Putamen (tissue), 1 donor: ENCODE measurements at places on chromosomes 7 and 10.

- no peak for DNase-seq
Observed at GRCh38 chr7:65983965-65984658, 2.1 kb upstream of the GUSB start.

DNA sequence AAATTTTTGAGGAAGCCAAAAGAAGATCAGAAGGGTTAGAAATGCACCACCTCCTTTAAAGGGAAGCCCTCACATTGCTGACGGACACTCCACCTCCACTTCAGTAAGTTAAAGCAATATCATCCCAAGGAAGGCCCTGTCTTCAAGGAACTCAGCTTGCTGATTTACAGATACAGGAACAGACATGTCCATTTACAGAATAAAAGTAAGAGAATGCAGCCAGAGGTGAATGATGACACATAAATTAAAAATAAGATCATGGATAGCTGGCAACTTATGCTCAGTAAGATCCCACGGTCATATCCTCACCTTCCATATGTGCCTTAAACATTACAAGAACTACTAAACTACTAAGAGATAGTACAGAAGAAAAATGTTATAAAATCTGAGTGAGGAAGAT is 20.4 kb downstream of the GRB10 start:
- no peak for DNase-seq

- DNase-seq, result no peak
Observed at GRCh38 chr7:138814816-138815332, 16.9 kb upstream of the ATP6V0A4 start.

- DNase-seq, result no peak
Observed at GRCh38 chr10:110273474-110273873, 31.2 kb downstream of the SMNDC1 start.

GRCh38 chr7:18890134-18890533 is 227.3 kb downstream of the TWIST1 start:
- no peak for DNase-seq

DNA sequence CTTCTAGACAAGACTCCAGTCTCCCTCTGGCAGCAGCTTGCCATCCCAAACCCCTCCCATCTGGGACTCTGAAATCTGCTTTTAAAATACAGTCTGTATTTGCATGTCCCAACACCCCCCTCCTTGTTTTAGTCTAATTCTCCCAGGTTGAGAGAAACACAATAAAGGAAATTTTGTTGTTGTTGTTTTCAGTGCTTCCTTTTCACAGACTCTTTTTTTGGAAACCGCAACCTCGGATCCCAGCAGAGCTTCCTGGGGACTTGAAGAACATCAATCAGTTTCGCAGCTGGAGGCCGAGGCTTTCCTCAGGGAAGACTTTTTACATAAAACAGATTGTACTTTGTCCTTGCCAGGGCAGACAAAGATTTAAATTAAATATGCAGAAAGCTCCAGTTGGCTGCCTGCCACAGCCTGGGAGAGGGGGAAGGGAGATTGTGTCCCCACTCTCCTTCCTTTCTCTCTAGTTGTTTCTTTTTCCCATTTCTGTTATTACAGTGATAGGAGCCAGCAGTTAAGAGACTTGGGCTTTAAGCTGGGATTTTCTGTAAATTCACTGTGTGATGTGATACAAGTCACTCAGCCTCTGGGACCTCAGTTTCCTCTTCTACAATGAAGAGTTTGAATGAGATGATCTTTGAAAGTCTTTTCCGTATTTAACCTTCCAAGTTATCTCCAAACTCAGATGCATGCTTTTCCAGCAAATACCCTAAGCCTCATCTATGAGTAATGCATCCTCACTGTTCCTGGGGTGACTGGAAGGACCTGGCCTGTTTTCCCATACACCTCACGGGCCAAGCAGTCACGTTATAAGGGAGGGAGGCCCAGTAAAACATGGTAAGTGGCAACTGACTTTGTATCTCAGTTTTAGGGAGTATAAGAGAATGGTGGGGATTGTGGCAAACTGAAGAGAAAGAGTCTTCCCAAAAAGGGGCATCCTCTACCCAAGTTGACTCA is 192.3 kb downstream of the REEP3 start:
- DNase-seq, result no peak

GRCh38 chr10:36026656-36027390 is 384.7 kb upstream of the FZD8 start:
- no peak for DNase-seq

DNA sequence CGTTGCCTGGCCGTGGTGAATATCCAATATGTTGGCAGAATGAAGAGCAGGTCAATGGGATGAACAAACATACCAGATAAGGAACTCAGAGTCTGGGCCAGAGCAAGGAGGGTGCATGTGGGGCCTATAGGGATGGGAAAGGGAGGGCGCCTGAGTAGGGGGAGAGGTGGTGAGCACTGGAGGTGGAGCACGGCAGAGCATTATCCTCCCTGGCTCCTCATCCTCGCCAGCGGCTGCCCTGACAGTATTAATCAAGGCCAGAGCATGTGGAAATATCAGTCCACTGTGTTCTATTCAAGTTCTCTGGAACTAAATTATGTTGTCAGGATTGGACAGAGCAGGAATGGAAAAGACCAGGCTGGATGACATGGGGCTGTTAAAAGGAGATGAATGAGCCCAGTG is 254.8 kb upstream of the ZMIZ1 start:
- DNase-seq, result no peak

- no peak for DNase-seq
Observed at GRCh38 chr7:143514995-143515735, 37.5 kb downstream of the TAS2R41 start.

DNA sequence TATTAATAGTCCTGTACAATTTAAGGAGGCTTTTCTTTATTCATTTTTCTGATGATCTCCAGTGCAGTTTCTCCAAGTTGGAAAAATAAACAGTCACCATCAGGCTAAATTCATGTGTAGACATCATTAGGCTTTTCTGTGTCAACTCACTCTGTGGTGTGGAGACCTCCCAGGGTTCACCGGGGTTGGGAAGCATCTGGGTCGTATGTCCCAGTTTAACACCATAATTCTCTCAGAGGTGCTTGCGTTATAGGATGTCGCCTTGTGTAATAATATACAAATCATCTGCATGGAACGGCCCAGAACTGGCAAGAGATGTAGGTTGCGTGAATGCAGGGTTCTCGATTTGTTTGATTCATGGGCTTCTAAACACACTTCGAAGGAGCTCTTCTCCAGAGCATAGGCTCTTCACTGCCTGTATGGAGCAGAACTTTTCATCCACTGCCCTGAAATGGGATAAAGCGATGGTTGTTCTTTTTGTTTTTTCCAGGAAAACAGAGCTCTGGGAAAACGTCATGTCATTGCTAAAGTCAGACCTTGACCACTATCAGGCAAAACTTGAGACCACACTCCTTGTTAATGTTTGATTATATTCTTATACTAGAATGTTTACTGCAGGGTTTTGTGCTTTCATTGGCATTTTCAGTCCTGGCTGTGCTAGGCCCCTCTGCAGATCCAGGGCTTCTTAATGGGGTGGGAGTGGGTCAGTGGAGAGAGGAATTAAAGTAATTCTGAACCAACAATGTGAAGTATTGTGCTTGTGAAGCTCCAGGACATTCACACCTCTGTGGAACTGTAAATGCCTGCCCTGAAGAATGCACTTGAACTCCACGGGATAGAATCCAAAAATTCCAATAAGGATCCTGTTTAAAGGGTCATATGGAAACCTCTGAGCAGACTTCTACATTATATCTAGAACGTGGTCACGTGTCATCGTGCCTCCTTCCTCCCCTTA is 172.8 kb downstream of the TRIL start:
- DNase-seq, result no peak

- no peak for DNase-seq
Observed at GRCh38 chr10:48459270-48460150, 145.4 kb downstream of the ARHGAP22 start.

GRCh38 chr7:134770676-134771075 is 8.8 kb upstream of the CALD1 start:
- DNase-seq, result no peak

- no peak for DNase-seq
Observed at GRCh38 chr7:13628239-13629001, 361.0 kb downstream of the ETV1 start.

DNA sequence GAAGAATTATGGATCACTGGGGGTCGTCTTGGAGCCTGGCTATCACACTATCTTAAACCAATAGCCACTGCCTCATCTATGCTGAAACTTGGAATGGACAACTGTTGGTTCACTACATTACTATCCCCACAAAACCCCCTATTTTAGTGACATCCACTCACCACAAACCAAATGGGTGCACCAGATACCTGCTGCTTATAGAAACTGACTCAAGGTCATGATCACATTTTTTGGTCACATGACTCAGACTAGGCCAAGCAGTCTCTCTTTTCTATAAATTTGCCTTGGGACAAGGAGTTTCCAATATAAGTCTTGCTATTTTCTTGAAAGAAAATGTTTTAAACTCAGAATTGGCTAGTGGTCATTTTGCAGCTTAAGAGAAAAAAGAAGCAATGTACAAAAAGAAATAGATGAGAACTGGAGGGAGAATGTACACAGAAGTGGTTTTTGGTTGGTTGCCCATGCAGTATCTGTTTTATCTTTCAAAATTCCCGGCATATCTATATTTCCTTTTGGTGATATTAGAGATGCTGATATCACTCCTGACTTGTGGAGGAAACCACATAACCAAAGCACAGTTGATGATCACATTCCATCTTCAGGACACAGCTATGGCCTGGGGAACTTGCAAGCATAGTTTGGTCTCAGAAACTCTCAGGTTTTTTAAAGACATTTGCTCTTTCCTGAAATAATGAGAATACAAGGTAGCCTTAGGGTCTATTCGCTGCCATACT is 85.2 kb upstream of the CACNA2D1 start:
- DNase-seq, result no peak

- DNase-seq, result no peak
Observed at GRCh38 chr10:129716211-129716681, 247.8 kb downstream of the EBF3 start.

DNA sequence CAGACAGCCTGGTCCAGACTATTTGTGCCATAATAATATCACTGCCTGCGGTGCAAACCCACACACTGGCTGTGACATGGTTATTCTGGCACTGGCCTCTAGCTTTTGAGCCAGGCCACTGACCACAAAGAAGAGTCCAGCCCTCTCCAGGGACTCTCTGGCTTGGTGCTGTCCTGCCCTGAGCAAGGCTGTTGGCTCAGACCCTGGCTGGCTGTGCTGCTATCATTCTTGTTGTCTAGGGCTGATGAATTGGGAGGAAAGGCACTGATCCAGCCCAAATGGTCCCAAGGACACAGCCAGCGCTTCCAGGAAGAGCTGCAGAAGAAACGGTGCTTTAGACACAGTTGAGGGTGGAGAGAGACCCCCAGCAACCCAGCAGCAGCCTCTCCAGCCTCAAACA is 80.8 kb downstream of the TMEM130 start:
- no peak for DNase-seq

DNA sequence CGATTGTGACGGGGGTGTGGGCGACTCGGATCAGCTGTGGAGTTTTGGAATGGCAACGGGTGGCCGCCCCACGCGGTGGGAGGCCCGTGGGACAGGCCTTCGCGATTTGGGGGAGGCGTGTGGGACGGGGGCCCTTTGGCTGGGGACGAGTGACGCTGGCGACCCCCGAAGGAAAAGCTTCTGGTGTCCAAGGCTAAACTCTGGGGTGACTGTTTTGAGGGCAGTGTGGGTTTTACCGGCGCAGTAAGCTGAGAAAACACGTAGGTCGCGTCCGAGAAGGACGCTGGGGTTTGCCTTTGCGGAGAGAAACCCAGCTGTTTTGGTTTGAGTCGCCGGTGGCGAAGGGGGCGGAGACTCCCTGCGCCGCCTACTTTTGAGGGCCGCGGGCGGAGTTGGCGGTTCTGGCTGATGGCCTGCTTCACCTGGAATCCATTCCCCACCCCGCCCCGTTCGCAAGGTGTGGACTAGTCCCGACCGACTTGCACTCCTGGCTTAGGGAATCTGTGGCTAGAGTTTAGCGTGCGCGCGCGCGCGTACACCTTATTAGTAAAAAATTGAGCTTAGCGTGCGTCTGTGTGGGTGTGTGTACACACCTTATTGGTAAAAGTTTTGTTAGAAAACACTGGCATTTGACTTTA is 606 bp downstream of the TAX1BP1 start:
- peak; percentile 58 for DNase-seq

GRCh38 chr10:86160890-86161585 is 205.6 kb downstream of the GRID1 start:
- no peak for DNase-seq

GRCh38 chr7:13165854-13166253 is 478.4 kb downstream of the ARL4A start:
- no peak for DNase-seq

GRCh38 chr10:114110174-114110972 is 63.6 kb downstream of the CCDC186 start:
- no peak for DNase-seq

- DNase-seq, result no peak
Observed at GRCh38 chr10:113386005-113386404, 166.8 kb upstream of the HABP2 start.
